ENCODE measurements at places on chromosomes 13 and 19.

GRCh38 chr13:44394658-44395057 lies 21.0 kb downstream of the SERP2 start:
- no peak for DNase-seq

GRCh38 chr19:5439452-5439851 lies 15.8 kb upstream of the ZNRF4 start:
- no peak for DNase-seq

GRCh38 chr19:32032561-32032960 lies 312.8 kb upstream of the ZNF507 start:
- no peak for DNase-seq

DNA sequence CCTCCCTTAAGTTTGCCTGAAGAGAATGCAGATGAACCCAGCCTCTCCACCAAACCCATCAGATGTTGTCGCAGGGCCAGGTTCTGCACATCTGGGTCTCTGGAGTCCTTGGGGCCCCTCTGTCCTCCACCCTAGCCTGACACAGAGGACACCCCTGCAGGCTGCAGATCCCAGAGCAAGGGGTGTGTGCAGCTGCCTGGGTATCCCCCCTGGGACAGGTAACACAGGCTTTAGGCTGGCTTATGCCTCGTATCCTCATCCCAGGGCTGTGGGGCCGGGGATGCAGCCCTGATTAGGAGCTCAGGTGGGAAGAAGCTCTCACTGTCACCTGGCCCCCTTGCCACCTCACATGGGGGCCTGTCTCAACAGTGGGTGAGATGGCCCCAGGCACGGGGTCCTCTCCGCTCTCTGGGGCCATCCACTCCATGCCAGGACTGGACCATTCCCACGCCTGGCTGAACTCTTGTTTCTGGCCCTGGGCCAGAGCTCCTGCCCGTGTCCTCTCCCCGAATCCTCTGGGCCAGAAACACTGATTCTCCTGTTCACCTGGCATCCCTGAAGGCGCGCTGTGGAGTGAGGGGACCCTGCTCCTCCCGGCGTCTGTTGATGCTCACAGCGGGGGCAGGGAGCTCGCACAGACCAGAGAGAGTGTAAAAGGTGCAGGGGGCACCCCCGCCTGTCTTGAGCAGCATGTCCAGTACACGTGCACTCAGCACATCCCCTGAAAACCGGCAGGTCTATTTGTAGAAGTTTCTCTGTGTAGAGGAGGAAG lies 38.7 kb upstream of the TPM4 start:
- no peak for DNase-seq

DNA sequence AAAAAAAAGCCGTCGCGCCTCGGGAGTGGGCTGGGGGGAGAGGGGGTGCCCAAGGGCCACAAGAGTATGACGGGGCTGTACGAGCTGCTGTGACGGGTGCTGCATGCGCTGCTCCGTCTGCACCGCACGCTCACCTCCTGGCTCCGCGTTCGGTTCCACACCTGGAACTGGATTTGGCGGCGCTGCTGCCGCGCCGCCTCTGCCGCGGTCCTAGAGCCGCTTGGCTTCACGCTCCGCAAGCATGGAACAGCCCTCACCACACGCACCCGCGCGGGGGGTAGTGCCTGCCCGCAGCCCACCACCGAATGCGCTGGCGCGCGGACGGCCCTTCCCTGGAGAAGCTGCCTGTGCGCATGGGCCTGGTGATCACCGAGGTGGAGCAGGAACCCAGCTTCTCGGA lies 18.8 kb downstream of the C1QTNF9 start:
- DNase-seq, result no peak

DNA sequence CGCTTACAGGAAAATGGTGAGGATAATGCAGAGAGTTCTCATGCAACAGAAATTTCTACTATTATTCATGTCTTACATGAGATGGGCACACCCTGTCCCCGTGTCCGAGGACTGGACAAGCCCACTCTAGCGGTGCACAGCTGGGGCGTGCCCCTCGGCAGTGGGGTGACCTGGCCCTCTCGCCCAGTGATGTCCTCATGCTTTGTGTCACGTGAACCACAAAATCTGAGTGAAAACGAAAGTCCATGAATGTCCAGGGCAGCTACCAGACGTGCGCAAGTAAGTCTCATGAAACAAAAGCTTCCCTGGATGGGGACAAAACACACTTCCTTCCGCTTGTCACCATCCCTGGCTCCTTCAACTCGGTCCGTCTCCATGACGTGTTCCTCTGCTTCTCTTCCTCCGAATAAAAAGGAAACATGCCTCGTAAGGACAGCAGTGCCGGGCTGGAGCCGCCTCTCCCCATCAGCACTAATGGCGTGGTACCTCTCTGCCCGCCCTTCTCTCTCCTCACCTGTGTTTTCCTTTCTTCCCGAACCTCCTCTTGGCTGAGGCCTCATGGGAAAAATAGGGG lies 45.6 kb downstream of the ANKRD10 start:
- no peak for DNase-seq

DNA sequence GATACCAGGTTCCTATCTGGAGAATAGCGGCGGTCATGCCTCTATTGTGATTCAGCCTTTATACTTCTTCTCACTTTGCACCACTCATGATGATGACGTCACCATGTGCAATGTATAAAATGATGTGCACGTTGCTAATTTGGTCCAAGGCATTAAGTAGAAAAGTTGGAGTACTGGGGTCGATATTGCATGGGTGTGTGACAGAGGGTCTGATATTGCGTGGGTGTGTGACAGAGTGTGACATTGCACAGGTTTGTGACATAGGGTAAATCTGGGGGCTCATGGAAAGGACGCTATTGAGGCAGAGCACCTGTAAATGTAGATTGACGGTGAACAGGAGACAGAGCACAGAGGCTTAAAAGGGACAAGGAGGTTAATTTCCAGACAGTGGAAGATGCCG lies 4.5 kb upstream of the VN1R4 start:
- no peak for DNase-seq

DNA sequence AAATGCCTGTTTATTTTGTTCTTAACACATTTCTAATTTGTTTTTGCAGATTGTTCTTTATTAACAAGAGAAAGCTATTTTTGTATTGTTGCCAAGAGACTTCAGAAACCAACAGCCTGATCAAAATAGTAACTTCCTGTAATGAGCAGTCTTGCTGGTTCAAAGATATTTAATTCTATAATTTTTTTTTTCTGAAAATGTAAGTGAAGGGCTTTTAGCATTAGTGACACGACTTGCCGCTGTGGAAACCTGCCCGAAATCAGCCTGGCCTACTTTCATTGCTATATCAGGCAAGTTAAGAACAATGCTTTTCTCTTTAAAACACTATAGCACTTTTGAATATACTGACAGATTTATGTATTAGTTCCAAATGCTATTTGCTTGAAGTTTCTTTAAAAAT lies 374.3 kb downstream of the EFNB2 start:
- DNase-seq, result no peak

DNA sequence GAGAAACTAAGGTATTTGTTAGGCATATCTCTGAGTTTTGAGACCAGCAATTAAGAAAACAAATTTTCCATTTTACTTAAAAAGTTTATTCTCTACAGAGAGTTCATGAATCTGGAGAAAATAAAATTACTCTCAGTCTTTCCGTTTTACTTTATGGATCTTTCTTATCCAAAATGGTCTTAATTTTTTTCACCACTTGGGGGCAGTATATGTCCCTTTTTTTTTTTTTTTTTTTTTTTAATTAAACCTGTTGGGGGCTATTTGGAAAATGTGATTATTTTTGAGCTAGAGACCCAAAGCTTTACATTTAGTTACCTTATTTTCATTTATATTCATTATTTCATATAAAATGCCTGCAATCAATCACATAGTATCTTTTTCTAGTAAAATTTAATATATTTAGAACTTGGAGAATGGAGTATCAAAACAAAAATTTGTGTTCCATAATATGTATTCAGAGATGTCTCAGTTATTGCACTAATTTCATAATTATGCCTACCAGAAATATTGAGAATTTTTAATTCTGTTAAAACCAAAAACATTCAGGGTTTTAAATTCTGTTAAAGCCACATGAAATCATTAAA lies 27.1 kb downstream of the PIBF1 start:
- no peak for DNase-seq

GRCh38 chr19:49680421-49681351 lies 3.6 kb downstream of the PRMT1 start:
- peak; percentile 75 for DNase-seq

- no peak for DNase-seq
These were observed 232.1 kb downstream of the TM9SF2 start for GRCh38 chr13:99733346-99733745.

DNA sequence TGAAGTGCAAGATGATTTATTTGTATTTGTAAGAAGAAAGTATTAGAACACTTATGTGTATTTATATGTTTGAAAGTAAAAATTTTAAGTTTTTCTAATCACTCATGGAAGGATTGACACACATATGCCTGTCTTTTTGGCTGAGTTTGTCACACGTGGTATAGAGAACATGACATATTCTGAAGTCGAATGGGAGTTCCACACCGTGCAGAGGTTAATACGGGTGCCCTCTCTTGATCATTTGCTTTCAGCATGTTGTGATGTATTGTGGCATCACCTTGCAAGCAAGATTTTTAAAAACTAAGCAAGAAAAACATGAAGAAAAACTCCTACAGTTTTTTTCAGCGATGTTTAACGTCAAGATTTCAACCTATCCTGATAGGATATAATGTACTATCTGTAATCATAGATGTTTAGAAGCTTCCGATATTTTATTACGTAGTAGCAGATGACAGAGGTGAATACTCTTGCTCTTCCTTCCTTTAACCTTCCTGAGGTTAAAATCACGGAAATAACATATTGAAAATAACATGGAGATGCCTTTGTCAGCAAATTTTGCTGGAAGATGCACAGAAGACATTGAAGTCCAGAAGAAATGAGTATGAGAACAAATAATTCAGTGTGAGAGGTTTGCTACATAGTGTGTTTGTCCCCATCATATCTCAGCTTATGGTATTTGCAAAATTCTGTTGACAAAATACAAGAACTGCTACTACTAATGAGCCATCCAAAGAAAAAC lies 231.4 kb downstream of the LMO7 start:
- no peak for DNase-seq

GRCh38 chr19:2609389-2610116 lies 92.9 kb downstream of the GNG7 start:
- no peak for DNase-seq

DNA sequence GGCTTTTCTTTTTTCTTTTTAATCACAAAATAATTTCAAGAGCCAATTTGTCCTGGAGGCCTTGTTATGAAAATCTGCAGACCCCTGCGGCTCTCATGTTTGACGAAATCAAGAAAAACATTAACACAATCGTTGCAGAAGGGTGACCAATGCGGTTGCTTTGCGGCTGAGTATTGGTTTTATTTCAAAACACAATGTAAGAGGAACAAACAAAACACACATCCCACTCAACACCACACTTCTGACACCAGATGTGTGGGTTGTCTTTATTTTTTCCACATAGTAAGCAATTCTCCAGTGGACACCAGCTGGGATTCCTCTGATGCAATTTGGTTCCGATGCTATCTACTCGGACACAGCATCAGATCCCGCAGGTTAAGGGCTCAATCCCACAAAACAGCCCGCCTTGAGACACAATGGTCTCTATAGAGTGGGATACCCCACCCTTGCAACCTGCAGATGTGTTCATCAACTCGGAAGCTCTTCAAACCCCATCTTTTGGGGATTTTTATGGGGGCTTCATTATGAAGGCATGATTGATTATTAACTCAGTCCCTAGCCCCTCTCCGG lies 21.9 kb upstream of the CCDC124 start:
- DNase-seq, result no peak

DNA sequence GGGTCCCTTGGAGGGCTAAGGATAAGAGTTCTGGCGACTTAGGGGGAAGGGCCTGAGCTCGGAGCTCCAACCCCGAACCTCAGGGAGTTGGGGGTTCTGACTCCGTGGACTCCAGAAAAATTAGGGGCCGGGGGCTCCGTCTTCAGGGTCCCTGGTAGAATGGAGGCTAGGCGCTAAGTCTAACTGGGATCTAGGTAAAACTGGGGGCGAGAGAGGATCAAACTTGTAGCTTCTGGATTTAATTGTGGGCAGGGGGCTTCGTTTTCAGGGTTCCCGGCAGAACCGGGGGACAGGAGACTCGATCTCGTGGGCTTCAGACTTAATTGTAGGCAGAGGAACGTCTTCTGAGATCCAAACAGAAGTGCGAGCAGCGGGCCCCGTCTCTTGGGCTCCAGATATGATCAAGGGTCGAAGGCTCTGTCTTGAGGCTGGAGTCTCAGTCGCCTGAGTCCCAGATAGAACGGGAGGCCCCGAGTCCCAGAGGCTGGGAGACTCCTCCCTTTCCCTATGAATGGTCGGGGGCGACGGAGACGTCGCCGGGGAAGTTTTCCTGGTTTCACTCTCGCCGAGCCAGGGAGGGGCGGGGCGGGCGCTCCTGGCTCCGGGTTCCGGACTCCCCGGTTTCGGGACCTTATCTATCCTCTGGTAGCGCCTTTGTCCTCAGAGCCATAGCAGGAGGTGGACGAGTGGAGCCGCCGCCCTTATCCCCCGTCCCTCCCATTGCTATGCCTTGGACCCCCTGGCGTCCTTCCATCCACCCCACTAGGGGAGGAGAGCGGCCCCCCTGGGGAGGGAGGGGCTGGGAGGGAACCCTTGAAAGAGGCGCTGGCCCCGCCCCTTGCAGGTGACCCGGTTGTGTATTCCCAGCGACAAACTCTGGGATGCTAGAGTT lies 1.3 kb downstream of the NECTIN2 start:
- DNase-seq, result no peak

DNA sequence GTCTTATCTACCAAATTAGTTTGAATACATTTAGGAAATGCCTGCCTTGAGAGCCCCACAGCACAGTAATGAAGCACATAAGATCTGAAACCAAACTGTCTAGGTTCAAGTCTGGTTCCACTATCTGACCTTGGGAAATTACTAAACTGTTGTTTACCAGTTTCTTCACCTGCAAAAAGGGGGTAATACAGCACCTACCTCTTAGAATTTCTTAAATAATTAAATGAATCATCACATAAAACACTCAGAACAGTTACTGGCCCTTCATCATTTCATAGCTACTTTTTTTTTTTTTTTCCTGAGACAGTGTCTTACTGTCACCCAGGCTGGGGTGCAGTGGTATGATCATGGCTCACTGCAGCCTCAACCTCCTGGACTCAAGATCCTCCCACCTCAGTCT lies 59.6 kb downstream of the USP12 start:
- no peak for DNase-seq

- no peak for DNase-seq
These were observed 50.8 kb upstream of the NFIC start for GRCh38 chr19:3315676-3315973.

GRCh38 chr13:111532111-111532510 lies 211.7 kb downstream of the TEX29 start:
- no peak for DNase-seq

DNA sequence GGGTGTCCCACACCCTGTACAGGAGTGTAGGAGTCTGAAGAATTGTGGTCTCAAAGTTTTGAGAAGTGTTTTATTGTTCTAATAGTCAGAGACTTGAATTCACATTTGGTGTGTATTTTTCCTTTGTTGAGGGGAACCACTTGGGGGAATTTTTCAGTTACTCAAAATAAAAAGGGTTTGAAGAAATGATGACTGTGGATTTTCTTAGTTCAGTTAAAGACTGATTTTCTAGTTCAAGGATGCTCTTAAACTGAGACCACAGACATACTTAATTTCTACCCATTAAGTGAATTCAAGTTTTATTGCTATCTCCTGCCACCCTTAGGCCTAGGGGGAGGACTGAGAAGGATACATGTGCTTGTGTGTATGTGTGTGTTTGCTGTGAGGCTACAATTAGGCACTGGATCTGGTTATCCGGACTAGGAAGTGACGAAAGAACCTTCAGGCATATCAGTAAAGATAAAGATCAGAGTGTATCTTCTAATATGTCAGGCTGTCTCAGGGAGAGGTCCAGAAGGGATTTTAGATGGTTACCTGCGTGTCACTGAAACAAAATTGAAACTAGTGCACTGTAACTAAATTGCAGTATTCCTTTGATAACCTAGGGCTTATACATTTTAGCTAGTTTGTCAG lies 234.9 kb upstream of the DACH1 start:
- DNase-seq, result no peak
